ENCODE measurements at places on chromosomes 16 and 17.

DNA sequence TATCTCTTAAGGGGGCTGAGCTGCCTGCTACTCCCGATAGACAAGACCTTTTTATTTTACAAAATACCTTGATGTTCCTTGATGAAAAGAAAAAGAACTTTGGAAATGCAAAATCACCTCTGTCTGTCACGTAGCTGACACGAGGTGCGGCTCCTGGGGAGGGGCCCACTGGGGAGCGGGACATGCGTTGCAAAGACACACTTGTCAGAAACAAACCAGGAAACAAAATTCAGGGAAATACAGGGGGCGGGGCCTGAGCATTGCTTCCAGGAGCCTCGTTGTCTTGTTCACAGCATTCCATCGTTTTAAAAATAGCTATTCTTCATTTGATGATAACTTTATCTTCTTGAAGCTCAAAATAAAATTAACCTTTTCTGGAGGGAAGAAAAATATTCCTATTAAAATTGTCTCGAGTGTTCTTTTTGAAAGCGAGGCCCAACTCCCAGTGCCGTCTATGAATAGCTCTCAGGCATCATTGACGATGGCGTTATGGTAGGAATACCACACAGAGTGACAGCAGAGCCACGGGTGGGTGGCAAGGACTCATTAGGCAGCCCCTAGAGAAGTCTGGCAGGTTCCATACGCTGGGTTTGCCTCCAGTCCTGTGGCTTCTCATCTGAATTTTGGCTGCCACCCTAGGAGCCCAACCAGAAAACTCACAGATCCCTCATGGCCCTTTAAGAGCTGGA, 286.9 kb downstream of the CPPED1 start:
- no peak for DNase-seq

GRCh38 chr17:45825792-45826191, 18.9 kb upstream of the SPPL2C start:
- no peak for DNase-seq

DNA sequence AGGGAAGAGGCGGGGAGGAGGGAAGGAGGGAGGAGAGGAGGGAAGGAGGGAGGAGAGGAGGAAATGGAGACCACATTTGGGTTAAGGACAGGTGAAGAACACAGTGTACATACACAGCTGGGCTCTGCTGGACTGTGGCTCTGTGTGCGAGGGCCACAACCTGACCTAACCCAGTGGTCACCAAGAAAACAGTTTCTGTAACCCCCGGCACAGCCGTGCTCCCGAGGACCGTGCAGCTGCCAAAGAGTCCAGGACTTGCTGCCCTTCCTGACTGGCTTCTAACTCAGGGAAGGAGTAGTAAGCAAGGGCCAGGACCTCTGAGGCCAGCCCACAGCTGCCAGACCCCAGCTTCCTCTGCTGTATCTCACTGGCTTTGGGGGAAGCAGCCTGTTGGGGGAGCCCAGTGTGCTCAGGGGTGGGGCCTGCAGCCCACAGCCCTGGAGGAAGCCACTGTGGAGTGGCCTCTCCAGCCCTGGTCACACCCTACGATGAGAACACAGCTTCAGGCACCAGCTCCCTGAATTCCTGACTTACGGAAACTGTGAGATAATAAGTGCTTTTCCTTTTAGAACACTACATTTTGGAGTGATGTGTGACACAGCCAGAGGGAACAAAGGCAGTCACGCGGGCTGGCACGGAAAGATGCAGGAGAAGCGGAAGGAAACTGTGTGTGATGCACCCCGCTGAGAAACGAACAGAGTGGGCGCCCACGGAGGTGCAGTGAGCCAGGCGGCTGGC, 32.3 kb downstream of the SLC7A5 start:
- DNase-seq: no peak

- no peak for DNase-seq
Measured at GRCh38 chr17:78345172-78345571, 14.7 kb downstream of the SOCS3 start.

- no peak for DNase-seq
Measured at GRCh38 chr16:80569440-80570105, 28.8 kb downstream of the DYNLRB2 start.

GRCh38 chr17:19497624-19498023, 36.0 kb upstream of the SLC47A1 start:
- no peak for DNase-seq

- no peak for DNase-seq
Measured at GRCh38 chr16:11045846-11046245, 101.5 kb downstream of the CLEC16A start.

- DNase-seq: no peak
Measured at GRCh38 chr16:57574646-57575467, 32.4 kb downstream of the ADGRG5 start.

GRCh38 chr17:80859002-80859941, 132.4 kb upstream of the CHMP6 start:
- DNase-seq: peak; percentile 82

- no peak for DNase-seq
Measured at GRCh38 chr16:56787167-56787566, 57.2 kb downstream of the NUP93 start.

GRCh38 chr17:38330941-38331411, 12.8 kb downstream of the GPR179 start:
- no peak for DNase-seq

GRCh38 chr16:15807603-15808009, 49.2 kb downstream of the MYH11 start:
- DNase-seq: no peak

DNA sequence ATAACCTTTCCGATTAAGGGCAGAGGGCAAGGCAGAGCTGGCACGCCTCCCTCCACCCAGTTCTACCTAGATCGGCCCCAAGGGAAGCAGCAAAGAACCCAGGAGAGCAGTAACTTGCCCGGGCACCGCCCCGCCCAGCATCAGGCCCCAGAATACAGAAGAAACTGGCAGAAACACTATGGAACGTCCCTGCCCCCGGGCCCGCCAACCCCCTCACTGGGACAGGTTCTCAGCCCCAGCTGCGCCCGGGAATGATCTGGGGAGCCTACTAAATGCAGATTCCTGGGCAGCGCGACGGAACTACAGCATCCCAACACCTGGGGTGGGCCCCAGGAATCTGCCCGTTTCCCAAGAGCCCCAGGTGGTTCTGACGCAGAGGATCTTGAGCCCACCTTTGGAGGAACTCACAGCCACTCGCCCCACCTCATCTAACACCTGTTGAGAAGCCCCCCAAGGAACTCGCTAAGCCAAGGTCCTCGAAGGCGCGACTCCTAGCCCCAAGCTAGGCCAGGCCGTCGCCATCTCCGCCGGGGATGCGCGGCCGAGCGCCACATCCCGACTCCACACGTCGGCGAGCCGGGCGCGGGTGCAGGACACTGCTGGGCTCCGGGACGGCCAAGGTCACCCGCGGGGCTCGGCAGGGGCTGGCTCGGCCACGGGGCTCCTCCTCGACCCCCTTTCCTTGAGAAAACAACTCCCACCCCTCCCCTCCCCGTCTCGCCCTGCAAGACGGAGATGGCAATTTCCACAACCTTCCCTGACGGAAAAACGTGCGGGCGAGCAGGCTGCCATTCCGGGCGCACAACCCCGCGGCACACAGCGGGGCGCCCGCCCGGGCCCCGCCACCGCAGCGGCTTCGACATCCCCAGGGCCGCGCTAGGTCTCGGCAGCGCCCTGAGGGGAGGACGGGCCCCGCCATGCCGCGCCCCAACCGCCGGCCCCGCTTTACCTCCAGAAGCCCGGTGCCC, 913 bp downstream of the CDIP1 start:
- DNase-seq: no peak

GRCh38 chr17:39063681-39064069, 87.8 kb downstream of the PLXDC1 start:
- DNase-seq: no peak

DNA sequence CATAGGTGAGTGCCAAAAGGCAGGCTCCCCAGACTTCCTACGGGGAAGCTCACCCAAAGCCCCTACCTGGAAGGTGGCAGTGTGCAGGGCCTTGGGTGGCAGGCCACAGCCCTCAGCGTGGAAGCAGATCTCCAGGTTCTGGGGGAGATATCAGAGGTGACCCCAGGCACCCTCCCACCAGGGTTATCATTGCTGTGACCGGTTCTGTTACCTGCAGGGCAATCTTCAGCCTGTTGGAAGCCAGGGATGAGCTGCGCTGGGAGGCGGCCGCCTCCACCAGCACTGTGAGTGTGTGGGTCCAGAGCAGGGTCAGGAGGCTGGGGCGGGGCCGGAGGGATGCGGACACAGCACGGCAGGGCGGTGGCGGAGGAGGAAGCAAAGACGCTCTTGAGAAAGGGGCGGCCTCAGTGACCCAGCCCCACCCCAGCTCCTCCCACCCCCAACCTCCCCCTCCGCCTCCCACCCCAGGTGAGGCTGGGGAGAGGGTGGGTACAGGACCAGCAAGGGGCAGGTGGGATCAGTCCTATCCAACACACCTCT, 13.1 kb downstream of the UNC13D start:
- DNase-seq: no peak

DNA sequence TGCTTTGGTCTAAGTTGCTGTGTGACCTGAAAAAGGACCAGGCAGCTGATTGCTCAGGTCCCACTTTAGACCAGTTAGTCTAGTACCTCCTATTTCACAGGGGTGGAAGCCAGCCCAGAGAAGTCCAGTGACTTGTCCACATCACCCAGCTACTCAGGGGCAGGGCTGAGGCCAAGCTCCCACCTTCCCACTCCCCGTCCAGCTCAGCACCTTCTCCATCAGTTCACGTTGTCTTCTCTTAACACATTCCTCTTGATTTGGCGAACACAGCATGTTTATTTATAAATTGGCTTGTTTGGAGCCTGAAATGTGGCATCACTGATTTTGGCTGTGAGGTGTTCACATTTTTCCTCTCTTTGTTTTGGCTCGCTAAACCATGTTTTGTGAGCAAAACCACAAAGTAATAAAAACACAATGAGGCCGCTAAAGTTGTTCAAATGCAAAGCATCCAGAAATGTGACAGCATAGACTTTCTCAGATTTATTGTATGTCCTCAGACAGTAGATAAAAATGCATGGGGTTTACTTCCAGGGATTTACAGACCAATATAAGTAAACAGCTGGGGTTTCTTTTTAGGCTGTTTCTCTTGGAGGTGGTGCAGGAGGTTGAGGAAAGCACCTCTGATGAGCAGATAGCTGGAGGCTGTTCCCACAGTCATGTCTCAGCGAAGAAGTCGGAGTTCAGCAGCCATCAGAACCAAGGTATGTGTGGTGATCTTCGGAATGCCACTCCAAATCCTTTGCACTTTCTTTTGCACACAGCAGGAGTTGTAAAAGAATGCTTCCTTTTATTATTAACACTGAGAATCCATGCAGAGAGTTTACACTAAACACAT, 88.4 kb downstream of the PLXDC1 start:
- DNase-seq: no peak

DNA sequence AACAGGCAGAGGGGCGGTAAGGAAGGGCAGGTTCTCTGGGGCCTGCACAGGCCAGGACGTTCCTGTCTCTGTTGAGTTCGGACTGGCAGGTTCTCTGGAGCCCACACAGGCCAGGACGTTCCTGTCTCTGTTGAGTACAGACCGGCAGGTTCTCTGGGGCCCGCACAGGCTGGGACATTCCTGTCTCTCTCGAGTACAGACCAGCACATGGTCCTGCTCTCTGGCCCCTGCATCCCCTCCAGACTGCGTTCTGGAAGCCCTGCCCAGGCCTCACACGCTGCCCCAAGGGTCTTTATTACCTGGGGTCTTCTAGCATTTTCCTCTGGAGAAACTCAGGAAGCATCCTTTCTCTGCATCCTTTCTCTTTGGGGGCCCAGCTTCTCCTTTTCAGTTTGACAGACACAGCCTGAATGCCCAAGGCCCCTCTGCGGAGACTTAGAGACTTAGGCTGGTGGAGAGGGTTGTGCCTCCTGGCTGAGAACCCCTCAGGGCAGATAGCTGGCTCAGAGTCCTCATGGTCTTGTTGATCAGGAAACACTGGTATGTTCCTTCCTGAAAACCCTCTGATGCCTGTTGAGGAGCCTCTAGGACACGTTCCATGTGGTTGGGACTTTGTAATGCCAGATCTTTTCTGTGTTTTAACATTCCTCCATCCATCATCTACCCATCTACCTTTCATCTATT, 18.0 kb upstream of the GSE1 start:
- DNase-seq: no peak

- DNase-seq: no peak
Measured at GRCh38 chr17:36627101-36627500, 25.7 kb downstream of the MRM1 start.

GRCh38 chr17:69809331-69809730, 265.7 kb upstream of the KCNJ16 start:
- no peak for DNase-seq

GRCh38 chr17:2331303-2331702, 5.0 kb downstream of the TSR1 start:
- DNase-seq: no peak

DNA sequence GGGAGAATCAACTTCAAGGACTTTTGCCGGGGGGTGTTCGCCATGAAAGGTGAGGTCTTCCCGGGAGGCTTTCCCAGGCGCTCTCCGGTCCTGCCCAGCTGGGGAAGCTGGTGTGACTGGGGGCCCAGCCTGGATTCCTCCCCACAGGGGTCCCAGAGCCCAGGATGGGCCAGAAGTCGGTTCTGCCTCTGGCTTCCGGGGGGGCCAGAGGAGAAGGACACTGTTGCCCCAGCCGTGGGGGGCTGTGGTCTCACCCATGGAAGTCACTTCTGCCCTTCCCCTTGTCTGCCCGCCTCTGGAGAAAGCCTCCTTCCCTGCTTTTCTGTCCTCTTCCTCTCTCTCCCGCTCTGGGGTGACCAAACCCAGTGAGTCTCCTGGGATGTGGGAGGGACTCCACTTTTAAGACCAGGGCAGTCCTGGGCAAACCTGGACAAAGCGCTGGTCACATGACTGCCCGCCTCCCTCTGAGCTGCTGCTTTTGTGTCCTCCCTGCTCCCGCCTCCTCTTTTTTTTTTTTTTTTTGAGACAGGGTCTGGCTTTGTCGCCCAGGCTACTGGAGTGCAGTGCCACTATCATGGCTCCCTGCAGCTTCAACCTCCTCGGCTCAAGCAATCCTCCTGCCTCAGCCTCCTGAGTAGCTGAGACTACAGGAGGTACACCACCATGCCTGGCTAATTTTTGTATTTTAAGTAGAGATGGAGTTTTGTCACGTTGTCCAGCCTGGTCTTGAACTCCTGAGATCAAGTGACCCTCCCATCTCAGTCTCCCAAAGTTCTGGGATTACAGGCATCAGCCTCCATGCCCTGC, 40.6 kb downstream of the RAB11FIP4 start:
- DNase-seq: no peak

DNA sequence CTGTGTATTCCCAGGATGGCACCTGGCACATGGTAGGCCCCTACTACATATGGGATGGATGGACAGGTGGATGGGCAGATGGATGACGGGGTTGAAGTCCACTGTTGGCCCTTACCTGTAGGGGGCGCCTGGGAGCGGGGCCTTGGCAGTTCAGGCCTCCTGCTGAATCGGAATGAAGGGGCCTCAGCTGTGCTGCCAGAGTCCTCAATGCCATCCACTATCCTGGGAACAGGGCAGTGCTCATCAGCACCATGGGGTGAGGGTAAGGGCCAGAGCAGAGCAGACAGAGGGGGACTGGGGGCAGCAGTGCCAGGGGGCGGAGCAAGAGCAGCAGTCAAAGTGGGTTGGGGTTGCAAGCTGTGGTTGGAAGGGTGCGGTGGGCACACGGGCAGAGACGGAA, 8.3 kb upstream of the RAB5C start:
- no peak for DNase-seq

GRCh38 chr17:10787306-10788045, 16.4 kb downstream of the TMEM238L start:
- DNase-seq: no peak

Data from NCI-H446 treated with DMSO at 0.1 percent for 48 hours (cell line).